Posterior cingulate gyrus (tissue), 11 donors: ENCODE measurements at places on chromosomes 6 and 20.

- no peak for DNase-seq
Observed at GRCh38 chr6:149032599-149033405, 284.7 kb upstream of the TAB2 start.

DNA sequence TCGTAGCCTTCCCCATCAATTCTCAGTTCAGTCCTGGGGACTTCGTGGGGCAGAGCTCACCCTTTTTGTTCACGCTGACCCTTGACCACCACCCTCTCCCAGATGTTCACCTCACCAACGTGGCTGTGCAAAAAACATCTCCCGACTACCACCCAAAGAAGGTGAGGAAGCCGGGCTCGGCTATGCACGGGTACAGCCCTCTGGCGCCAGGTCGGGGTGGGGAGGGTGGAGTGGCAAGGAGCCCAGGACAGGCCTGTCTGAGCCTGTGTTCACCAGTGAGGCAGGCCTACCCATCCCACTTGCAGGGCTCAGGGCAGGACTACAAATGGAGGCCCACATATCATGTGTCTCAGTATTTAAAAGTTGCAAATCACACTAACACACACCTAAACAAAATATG is 18.1 kb downstream of the PDRG1 start:
- peak; percentile 53 for DNase-seq

GRCh38 chr6:35736253-35736894 is 458 bp upstream of the ARMC12 start:
- DNase-seq: no peak

- DNase-seq: no peak
Observed at GRCh38 chr6:159152782-159153181, 16.4 kb upstream of the FNDC1 start.

GRCh38 chr20:37941332-37941731 is 38.4 kb downstream of the VSTM2L start:
- no peak for DNase-seq

DNA sequence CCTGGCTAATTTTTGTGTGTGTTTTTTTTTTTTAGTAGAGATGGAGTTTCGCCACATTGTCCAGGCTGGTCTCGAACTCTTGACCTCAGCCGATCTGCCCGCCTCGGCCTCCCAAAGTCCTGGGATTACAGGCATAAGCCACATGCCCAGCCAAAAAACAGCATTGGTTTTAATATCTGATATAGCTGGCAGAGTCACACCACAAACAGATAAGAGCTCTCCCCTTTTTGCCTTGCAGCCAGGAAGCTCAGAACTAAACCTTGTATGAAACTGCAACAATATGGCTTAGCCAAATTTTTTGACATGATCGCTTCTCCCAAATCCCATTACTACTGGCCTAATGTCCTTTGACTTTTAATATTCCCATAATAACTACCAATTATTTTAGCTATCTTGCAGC is 4.9 kb downstream of the ACOT8 start:
- no peak for DNase-seq

GRCh38 chr6:143822584-143823024 is 20.5 kb upstream of the LTV1 start:
- DNase-seq: no peak

GRCh38 chr6:21438986-21439352 is 154.6 kb upstream of the SOX4 start:
- DNase-seq: no peak

- no peak for DNase-seq
Observed at GRCh38 chr20:9565910-9566550, 51.6 kb downstream of the LAMP5 start.

DNA sequence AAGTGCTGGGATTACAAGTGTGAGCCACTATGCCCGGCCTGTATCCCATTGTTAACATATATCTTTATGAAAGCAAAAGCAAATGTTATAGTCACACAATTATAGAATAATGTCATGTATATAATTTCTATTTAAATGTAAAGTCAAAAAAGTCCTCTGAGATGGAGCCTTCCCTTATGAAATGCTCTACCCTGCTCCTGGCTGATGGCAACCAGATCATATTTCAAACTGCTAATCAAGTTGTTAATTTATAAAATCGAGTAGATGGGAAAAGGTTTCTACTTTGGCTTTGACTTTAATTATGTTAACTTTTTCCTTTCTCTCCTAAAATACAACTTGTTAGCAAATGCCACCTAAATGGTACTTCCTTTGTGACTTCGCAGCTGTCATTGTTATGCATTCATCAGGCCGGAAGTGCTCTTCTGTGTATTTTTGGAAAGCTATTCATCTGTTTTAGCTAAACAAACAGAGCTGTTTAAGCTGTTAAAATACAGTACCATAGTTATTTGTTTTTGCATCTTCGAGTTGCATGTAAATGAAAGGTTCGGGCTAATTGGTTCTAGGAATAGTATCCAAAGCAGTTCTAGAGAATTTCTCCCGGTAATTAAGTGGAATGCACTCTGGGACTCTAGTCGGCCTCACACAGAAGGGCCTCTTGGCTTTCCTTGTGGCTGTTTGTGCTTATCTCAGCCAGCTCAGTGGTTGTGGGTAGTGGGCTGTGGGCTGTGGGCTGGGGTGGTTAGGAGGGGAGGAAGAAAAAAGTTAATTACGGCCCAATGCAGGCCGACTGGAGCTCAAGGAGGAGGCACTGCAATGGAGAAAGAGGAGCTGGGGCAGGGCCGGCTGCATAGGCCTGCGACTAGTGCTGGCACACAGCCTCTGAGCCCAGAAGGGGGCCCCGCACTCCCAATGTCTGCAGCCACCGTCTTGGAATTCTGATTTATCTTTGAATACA is 34.8 kb downstream of the SLC35D3 start:
- no peak for DNase-seq

DNA sequence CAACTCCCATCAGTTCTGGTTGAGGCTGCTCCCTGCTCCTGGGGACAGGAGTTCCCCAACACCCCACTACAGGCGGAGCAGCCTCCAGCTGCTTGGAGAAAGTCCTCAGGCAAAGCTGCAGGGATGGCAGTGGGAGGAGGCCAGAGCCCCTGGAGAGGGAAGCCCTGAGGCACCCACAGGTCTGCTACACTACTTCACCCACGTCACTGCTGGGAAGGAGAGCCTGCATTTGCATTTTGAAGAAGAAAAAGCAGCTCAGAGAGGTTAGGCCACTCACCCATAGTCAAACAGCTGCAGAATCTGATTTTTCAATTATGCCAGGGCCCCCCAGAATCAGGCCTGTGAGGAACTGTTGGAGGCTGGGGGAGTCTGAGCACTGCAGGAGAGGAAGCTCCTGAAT is 17.2 kb downstream of the BFSP1 start:
- no peak for DNase-seq

DNA sequence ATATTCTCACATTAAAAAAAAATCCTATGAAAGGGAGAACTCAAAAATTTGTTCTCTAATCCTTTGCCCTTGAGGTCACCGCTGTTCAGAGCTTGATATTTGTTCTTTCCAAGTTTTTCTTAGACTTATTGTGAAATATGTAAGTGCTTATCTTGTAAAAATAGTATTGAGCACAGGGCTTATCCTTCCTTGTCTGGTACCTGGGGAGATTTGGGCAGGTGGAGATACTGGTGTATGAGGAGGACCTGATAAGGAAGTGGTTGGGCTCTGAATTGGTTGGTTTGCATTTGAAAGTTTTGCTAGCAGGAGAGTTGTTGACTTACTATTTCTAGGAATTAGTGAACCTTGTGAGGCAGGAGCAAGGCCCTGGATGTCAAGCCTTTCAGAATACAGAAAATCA is 28.9 kb upstream of the ANKEF1 start:
- DNase-seq: no peak
